ENCODE measurements at places on chromosomes 11 and 22.

GRCh38 chr11:121082670-121083069 lies 18.4 kb upstream of the TECTA start:
- no peak for DNase-seq

- no peak for DNase-seq
These were observed 9.1 kb upstream of the MN1 start for GRCh38 chr22:27810609-27811151.

DNA sequence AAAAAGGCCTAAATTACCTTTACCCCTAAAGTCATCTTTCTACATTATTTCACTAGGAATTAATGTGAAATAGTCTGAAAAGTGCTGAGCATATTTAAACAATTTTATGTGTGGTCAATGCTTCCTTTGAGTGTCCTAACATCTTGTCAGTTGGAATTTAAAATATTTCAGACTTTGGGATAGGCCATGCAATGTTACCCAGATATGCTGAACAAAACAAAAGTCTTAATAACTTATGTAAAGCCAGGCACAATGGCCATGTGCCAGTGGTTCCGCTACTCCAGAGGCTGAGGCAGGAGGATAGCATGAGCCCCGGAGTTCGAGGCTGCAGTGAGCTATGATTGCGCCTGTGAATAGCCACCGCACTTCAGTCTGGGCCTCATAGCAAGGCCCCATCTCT lies 137.4 kb downstream of the CADM1 start:
- no peak for DNase-seq

DNA sequence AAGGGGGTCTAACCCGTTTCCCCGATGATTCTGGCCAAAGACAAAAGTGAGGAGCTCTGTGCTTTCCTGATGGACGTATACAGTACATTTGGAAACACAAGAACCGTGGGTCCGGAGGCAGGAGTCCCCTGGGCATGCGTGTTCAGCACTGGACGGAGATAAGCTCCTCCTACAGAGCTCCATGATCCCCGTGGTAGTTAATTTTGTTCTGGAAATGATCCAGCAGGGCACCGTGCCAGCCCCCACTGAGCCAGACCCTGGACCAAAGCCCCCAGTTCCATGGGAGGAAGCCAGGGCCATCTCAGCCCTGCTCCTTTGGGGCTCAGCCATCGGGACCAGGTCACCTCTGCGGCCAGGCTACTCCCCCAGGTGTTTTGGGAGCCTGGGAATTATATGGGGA lies 83.3 kb downstream of the TRMU start:
- DNase-seq, result no peak

GRCh38 chr11:61267437-61267841 lies 26.5 kb downstream of the PGA5 start:
- DNase-seq, result peak; percentile 76

GRCh38 chr22:37933711-37934376 lies 19.6 kb downstream of the C22orf23 start:
- peak; percentile 87 for DNase-seq

DNA sequence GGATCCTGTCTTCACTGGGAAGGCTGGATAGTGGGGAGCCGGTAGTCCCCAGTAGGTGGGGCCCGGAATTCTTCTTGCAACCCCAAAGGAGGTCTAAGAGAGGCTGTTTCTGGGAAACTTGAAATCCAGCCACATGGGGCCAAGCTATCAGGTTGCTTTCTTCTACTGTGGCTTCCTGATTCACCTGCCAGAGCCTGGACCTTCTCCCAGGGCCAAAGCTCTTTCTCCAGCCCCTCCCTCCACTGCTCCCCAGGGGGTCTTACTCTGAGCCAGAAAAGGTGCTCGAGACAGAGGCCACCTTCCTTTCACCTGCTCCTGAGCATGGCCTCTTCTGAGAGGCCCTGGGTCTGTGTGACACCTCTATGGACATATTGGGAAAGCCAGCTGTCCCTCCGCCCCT lies 9.1 kb downstream of the TST start:
- DNase-seq, result no peak

- no peak for DNase-seq
These were observed 5.3 kb downstream of the GCAT start for GRCh38 chr22:37812869-37813678.
